ENCODE measurements at places on chromosomes 2 and 18. TPM values are rescaled to one million over a fixed set of nuclear protein-coding genes. Genes with fewer than 3 reads are reported as not detected.

GRCh38 chr18:48452861-48453323, 43.7 kb upstream of the ZBTB7C start:
- no peak overlapping the region for H3K27ac ChIP-seq
- peaks cover 36% of the 10 kb centered on the region for H3K4me1 ChIP-seq
- no peak overlapping the region for H3K4me3 ChIP-seq
- DNase-seq = no peak
- H3K36me3 ChIP-seq = no peaks in the 10 kb centered on the region

GRCh38 chr2:239749272-239749873, 275.8 kb downstream of the NDUFA10 start:
- H3K27me3 ChIP-seq = no peaks in the 10 kb centered on the region
- peak overlapping the region; percentile 24 for H3K27ac ChIP-seq
- no peak for DNase-seq
- H3K4me1 ChIP-seq = peaks cover 14% of the 10 kb centered on the region

- H3K27ac ChIP-seq = no peak overlapping the region
- no peaks in the 10 kb centered on the region for H3K27me3 ChIP-seq
- H3K36me3 ChIP-seq = no peaks in the 10 kb centered on the region
- no peak overlapping the region for H3K4me3 ChIP-seq
- peaks cover 28% of the 10 kb centered on the region for H3K4me1 ChIP-seq
These were observed 3.4 kb upstream of the TXNL1 start for GRCh38 chr18:56641714-56642337.

DNA sequence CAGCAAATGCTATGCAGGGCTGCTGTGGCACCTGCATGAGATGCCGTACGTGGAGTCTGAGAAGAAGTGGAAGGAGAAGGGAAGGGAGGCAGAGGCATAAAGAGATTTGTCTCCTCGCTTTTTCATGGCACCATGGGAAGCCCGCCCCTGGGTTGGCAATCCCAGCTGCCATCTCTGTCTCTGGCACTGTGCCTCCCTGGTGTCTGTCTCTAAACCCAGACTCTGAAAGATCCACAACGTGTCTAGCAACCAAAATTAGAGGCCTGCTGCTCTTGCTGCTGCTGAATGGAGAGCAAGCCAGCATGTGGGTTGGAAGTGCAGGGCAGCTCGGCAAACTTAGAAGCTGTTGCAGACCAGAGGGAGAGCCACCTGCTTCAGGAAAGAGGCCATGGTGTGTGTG, 53.1 kb downstream of the INO80C start:
- H3K4me1 ChIP-seq = peaks cover 3% of the 10 kb centered on the region
- H3K4me3 ChIP-seq = no peak overlapping the region
- no peaks in the 10 kb centered on the region for H3K27me3 ChIP-seq
- DNase-seq = no peak
- no peak overlapping the region for H3K27ac ChIP-seq

- H3K4me1 ChIP-seq = peaks cover 73% of the 10 kb centered on the region
- no peak overlapping the region for H3K4me3 ChIP-seq
- H3K27ac ChIP-seq = no peak overlapping the region
- peaks cover 5% of the 10 kb centered on the region for H3K36me3 ChIP-seq
These were observed 6.0 kb downstream of the ITM2C start for GRCh38 chr2:230870544-230871360.

GRCh38 chr2:221309892-221310583, 262.1 kb downstream of the EPHA4 start:
- H3K4me3 ChIP-seq = no peak overlapping the region
- peaks cover 2% of the 10 kb centered on the region for H3K4me1 ChIP-seq
- no peak for DNase-seq
- no peak overlapping the region for H3K27ac ChIP-seq

DNA sequence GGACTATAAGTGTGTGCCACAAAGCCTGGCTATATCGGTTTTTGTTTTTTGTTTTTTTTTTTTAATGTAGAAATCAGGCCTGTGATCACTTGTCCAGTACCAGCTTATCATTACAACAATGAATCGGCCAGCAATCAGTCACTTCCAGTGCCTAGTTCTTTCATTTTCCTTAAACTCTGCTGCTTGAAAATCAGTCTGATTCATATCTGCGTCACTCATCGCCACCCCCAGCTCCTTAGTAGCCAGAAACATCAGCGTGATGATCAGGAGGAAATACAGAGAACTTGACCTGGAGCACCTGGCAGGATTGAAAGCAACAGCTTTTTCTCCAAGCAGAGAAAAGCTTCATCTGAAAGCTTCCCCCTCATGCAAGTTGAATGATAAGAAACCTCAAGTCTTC, 75.4 kb downstream of the SPTBN1 start:
- no peak overlapping the region for H3K27ac ChIP-seq
- no peaks in the 10 kb centered on the region for H3K36me3 ChIP-seq
- no peaks in the 10 kb centered on the region for H3K27me3 ChIP-seq
- no peak for DNase-seq
- H3K4me3 ChIP-seq = no peak overlapping the region

DNA sequence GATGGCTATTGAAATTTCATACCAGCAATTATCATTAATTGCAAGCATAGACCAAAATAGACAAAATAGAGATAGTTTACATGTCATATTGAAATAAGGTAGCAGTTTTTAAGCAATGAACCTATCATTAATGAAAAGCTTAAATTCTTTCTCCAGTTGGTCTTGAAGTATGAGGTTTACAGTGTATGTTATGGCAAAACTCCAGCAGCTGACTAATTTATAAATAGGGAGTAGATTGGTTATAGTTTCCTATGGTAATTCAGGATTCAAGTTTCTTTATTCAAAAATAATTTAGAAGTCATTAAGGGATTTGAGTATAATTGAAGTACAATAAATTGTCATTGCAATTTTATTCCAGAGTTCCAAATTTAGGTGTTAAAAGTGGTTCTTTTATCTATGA, 69.6 kb upstream of the COL5A2 start:
- H3K4me3 ChIP-seq = no peak overlapping the region
- H3K4me1 ChIP-seq = no peaks in the 10 kb centered on the region
- H3K36me3 ChIP-seq = peaks cover 11% of the 10 kb centered on the region
- H3K27me3 ChIP-seq = no peaks in the 10 kb centered on the region

DNA sequence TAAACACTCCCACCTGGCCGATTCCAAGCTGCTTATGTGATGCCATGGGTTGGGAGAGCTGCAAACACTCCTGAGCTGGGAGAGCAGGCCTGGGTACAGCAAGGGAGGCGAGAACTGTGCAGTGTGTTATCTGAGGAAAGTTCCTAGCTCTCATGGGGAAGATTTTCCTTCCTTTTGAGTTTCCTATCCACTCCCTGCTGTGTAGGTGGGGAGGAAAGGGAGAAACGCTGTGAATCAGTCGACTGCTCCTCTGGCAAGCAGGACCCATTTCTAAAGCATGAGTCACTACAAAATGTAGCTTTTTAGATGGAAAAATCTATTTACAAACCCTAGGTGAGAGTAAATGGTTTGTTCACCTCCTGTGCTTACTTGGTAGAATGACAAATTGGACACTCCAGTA, 80.4 kb downstream of the SH3RF3 start:
- H3K36me3 ChIP-seq = no peaks in the 10 kb centered on the region
- no peak for DNase-seq
- H3K4me3 ChIP-seq = no peak overlapping the region

DNA sequence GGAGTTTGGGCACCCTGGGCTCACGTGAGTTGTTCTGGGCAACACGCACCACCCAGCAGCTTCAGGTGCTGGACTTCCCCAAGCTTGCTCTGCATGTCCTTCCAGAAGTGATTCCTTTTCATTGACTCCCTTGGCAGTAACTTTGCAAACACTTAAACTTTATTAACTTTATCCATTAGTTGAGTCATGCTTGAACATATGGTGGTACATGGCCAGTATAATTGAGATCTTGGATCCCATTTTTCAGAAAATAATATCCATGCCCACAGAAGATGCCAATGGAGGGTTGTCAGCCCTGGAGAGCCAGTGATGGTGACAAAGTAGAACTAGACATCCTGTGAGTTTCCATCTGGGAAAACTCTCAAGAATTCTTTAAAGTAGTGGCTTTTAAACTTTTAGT, 144.2 kb downstream of the COPS8 start:
- no peak overlapping the region for H3K4me3 ChIP-seq
- DNase-seq = no peak
- peaks cover 26% of the 10 kb centered on the region for H3K27me3 ChIP-seq
- H3K27ac ChIP-seq = no peak overlapping the region
- H3K36me3 ChIP-seq = no peaks in the 10 kb centered on the region

- no peaks in the 10 kb centered on the region for H3K36me3 ChIP-seq
- no peak overlapping the region for H3K27ac ChIP-seq
- H3K27me3 ChIP-seq = peaks cover 7% of the 10 kb centered on the region
These were observed 417.0 kb downstream of the TXNL1 start for GRCh38 chr18:56221195-56222065.

DNA sequence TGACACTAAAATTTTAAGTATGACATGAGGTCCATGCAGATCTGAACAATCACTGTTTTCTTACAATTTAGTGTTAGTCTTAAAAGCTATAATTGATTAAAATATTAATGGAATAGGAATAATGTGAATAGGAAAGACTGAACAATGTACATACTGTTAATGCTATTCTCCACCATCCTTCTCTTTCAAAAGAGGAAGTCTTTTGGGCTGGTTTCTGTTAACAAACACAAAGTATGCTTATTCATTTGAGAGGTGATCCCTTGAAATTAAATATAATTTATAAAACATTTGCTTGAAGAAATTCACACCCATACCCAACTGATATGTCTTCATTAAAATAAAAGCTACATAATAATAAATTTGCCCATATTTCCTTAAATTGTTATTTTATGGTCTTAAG, 2.3 kb downstream of the STPG4 start:
- H3K4me1 ChIP-seq = peaks cover 15% of the 10 kb centered on the region
- H3K36me3 ChIP-seq = peaks cover 19% of the 10 kb centered on the region
- H3K27me3 ChIP-seq = no peaks in the 10 kb centered on the region
- no peak overlapping the region for H3K4me3 ChIP-seq

DNA sequence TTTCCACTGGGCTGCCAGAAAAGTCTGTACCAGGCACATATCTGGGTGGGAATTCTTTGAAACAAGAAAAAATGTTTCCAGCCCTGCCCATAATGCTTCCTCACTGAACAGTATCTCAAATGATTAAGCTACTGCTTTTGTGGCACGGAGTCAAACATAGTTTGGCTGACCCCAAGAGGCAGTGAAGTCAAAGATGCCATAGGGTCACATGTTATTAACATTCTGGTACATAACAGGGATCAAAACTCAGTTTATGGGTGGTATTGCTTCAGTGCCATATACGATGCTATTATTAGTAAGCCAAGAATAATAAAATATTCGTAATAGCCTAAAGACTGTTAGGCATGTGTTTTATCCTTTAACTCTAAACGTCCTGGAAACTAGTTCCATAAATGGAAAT, 112.4 kb downstream of the FEZ2 start:
- no peak for DNase-seq
- H3K36me3 ChIP-seq = no peaks in the 10 kb centered on the region
- no peaks in the 10 kb centered on the region for H3K27me3 ChIP-seq
- no peak overlapping the region for H3K4me3 ChIP-seq
- no peaks in the 10 kb centered on the region for H3K4me1 ChIP-seq
- H3K27ac ChIP-seq = no peak overlapping the region

- H3K27me3 ChIP-seq = no peaks in the 10 kb centered on the region
- no peak for DNase-seq
- H3K36me3 ChIP-seq = no peaks in the 10 kb centered on the region
- peaks cover 9% of the 10 kb centered on the region for H3K4me1 ChIP-seq
- no peak overlapping the region for H3K27ac ChIP-seq
- no peak overlapping the region for H3K4me3 ChIP-seq
These were observed 103.8 kb upstream of the ST3GAL5 start for GRCh38 chr2:85992611-85993010.

GRCh38 chr2:19885791-19886190, 16.0 kb downstream of the TTC32 start:
- DNase-seq = no peak
- H3K4me1 ChIP-seq = peaks cover 7% of the 10 kb centered on the region
- no peaks in the 10 kb centered on the region for H3K27me3 ChIP-seq
- no peak overlapping the region for H3K27ac ChIP-seq

DNA sequence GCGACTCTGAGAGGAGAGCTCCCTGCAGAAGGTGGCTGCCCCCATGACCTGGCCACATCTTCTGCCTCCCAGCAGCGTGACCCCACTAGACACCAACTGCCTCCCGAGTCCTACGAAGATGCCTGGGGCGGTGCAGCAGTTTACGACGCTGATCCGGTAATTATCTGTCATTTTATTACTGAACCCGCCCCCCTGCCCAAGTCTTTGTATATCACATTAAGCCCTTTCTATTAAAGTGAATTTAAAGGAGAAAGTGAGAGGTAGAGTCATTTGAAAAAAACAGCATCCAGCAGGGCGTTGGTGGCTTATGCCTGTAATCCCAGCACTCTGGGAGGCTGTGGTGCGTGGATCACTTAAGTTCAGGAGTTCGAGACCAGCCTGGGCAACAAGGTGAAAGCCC, 33.4 kb downstream of the ABCG8 start:
- no peak for DNase-seq
- no peaks in the 10 kb centered on the region for H3K36me3 ChIP-seq
- H3K4me1 ChIP-seq = no peaks in the 10 kb centered on the region
- H3K27ac ChIP-seq = no peak overlapping the region
- peaks cover 15% of the 10 kb centered on the region for H3K27me3 ChIP-seq

GRCh38 chr2:71502941-71503738, 49.8 kb downstream of the DYSF start:
- no peaks in the 10 kb centered on the region for H3K27me3 ChIP-seq
- H3K27ac ChIP-seq = no peak overlapping the region
- H3K4me3 ChIP-seq = no peak overlapping the region
- DNase-seq = no peak
- H3K4me1 ChIP-seq = no peaks in the 10 kb centered on the region

DNA sequence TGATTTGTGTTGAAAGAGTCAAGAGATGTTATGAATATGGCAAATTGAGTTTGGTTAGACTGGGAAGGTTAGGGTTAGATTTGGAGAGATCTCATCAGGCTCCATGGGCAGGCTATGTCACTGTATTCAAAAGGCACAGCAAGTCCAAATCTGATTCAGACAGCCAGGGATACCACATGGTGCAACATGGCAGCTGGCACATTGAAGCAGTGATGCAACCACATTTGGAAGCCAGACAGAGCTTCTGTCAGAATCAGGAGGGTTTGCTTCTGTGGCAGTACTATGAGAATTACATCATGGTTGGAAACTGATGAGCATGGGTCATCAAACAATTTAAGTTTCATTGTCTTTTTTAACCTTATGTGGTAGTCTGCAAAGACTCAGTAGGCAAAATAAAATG, 772.2 kb downstream of the SUCLG1 start:
- no peaks in the 10 kb centered on the region for H3K27me3 ChIP-seq
- H3K27ac ChIP-seq = no peak overlapping the region
- H3K36me3 ChIP-seq = no peaks in the 10 kb centered on the region
- DNase-seq = no peak

Gene MATN3
- total RNA-seq = not detected

Gene COLEC12
- total RNA-seq = not detected

Gene RIT2
- total RNA-seq = not detected

Gene CPLX4
- not detected for total RNA-seq

Gene KCNG2
- not detected for total RNA-seq

Gene CHRND
- not detected for total RNA-seq

Data from naive thymus-derived CD8-positive, alpha-beta T cell (primary cell).